ENCODE measurements at places on chromosomes 12 and 14. TPM values are rescaled to one million over a fixed set of nuclear protein-coding genes. Genes with fewer than 3 reads are reported as not detected.

- no peak for DNase-seq
- no peaks in the 10 kb centered on the region for H3K36me3 ChIP-seq
- no peak overlapping the region for H3K27ac ChIP-seq
- no peak overlapping the region for H3K4me3 ChIP-seq
- H3K27me3 ChIP-seq = no peaks in the 10 kb centered on the region
Observed at GRCh38 chr12:96414637-96415036, 14.4 kb upstream of the CDK17 start.

DNA sequence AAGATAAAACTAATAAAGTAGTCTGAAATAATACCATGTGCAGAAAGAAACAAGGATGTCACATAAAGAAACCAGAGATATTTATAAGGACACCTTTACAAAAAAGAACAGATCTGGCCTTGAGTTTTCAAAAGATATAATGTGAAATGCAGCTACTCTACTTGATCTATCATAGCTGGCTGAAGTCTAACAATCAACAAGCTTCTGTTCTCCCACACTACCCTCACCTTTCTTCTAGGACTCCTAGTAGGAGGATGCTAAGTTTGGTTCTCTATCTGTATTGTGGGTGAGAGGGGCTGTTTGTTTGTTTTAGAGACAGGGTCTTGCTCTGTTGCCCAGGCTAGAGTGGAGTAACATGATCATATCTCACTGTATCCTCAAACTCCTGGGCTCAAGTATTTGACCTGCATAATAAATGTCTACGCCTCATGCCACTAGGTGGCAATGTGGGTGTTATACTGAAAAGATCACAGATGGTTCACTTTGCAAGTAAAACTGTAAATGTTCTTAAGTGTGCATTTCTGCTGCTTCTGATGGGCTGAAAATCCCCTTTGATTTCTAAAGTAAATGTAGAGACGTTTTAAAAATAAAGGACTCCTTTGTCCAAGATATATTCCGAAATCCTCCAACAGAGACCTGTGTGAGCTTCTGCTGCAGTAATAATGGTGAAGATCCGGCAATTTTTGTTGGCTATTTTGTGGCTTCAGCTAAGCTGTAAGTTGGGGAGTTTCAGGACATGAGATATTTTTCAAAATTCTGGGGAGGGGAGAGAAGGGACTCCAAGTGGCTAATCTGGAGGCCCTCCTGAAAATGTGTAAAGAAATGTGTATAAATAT is 269.3 kb downstream of the DAD1 start:
- no peak overlapping the region for H3K4me3 ChIP-seq
- H3K4me1 ChIP-seq = no peaks in the 10 kb centered on the region
- H3K27me3 ChIP-seq = no peaks in the 10 kb centered on the region
- DNase-seq = peak; percentile 59
- H3K36me3 ChIP-seq = no peaks in the 10 kb centered on the region
- H3K27ac ChIP-seq = no peak overlapping the region

DNA sequence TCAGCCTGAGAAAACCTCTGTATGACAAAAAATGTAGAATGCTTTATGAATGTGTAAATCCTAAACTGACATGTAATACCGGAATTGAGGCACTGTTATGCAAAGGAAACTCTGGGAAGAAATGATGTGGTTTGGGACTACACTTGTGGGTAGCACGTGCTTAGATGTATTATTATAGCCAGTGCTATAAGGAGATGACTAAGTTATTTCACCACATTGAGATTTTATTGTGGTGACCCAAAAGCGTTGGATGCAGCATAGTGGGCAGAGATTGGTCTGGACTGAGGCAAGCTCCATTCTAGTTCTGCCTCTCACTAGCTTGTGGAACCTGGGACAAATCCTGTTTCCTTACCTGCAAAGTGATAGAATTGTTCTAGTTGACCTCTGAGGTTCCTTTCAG is 172.2 kb downstream of the SNAPC1 start:
- H3K27ac ChIP-seq = no peak overlapping the region
- H3K27me3 ChIP-seq = no peaks in the 10 kb centered on the region
- no peak overlapping the region for H3K4me3 ChIP-seq
- DNase-seq = no peak

The NTS gene
- total RNA-seq = 2.4 TPM

GRCh38 chr12:120369603-120370342 is 809 bp upstream of the MSI1 start:
- peaks cover 6% of the 10 kb centered on the region for H3K4me1 ChIP-seq
- no peaks in the 10 kb centered on the region for H3K27me3 ChIP-seq
- H3K27ac ChIP-seq = no peak overlapping the region
- peak overlapping the region; percentile 100 for H3K4me3 ChIP-seq

The COPZ1 gene
- total RNA-seq = 152 TPM

DNA sequence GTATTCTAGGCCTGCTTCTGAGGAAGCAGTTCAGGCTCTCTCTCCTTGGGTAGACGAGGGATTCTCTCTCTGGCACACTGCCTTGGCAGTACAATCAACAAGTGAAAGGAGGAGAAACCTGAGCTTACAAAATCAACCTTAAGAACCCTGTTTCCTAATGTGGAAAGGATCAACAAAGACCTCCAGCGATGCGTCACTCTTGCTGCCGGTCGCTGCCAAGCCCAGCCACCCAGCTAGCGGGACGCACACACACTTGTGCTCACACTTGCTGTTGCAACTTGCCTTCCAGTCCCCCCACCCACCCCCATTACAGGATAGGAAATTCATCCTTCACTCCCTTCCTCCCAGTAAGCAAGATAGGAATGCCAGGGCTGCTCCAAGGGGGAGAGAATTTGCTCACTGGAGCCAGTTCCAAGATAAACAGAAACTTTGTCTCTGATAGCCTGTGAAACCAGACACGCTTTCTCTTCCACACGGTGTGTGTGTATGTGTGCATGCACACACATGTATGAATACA is 144.3 kb downstream of the BCL11B start:
- no peaks in the 10 kb centered on the region for H3K4me1 ChIP-seq
- H3K27me3 ChIP-seq = no peaks in the 10 kb centered on the region
- no peak overlapping the region for H3K4me3 ChIP-seq
- no peak for DNase-seq
- no peaks in the 10 kb centered on the region for H3K36me3 ChIP-seq

GRCh38 chr12:4227046-4227445 is 46.5 kb upstream of the CCND2 start:
- H3K36me3 ChIP-seq = no peaks in the 10 kb centered on the region
- H3K4me1 ChIP-seq = no peaks in the 10 kb centered on the region
- no peaks in the 10 kb centered on the region for H3K27me3 ChIP-seq
- DNase-seq = no peak
- H3K4me3 ChIP-seq = no peak overlapping the region

DNA sequence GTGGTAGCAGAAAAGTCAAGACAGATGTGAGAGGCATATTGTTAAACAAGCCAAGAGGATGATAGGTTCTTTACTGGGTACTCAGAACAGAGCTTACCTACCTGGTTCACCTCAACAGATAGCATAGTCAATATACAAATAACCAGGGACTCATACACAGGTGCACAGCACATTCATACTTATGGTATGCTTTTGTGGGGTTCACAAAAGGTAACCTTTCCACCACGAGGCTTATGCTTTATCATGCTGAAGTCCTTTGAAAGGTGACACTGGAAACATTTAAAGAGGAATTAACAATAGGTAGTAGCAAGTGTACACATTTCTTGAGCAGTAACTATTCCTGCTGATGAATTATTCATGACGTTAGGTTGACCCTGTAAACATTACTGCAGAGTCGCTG is 42.2 kb upstream of the MBIP start:
- H3K27ac ChIP-seq = no peak overlapping the region
- H3K36me3 ChIP-seq = no peaks in the 10 kb centered on the region
- no peak for DNase-seq
- H3K4me1 ChIP-seq = no peaks in the 10 kb centered on the region

The SMOC1 gene
- total RNA-seq = 10.0 TPM

DNA sequence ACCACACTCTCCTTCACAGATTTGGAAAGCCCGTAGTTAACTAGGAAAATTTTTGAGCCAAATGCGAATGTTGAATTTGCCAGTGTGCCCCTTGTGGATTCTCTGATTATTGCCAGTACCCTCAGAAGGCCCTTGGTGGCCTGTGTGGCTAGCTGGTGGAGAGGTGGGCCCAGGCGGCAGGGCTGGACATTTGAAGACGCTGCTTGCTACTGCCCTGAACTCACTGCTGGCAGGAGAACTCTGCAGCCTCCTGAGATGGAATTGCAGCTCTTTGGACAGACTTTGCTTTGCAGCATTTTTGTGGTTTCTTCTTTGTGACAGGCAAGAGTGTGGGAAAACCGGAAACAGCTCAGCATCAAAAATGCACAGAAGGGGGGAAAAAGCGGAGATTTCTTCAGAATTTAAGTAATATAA is 97.6 kb downstream of the TGFB3 start:
- H3K27ac ChIP-seq = no peak overlapping the region
- DNase-seq = no peak
- H3K4me1 ChIP-seq = peaks cover 6% of the 10 kb centered on the region
- no peak overlapping the region for H3K4me3 ChIP-seq
- no peaks in the 10 kb centered on the region for H3K27me3 ChIP-seq
- H3K36me3 ChIP-seq = no peaks in the 10 kb centered on the region

DNA sequence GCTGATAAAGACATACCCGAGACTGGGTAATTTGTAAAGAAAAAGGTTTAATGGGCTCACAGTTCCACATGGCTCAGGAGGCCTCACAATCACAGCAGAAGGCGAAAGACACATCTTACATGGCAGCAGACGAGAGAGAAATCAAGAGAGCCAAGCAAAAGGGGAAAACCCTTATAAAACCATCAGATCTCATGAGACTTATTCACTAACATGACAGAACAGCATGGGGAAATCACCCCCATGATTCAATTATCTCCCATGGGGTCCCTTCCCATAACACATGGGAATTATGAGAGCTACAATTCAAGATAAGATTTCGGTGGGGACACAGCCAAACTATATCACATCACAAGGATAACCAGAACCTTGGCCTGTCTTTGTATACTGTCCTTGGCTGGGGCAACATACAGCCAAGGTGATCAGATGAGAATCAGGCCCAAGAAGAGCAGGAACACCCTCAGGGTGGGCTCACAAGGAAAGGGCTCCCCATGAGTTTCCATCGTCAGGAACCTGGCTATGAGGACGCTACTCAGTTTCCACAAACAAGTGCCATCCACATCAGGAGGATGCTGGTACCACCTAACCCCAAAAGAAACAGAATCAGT is 152.7 kb downstream of the FOXN3 start:
- H3K4me1 ChIP-seq = peaks cover 26% of the 10 kb centered on the region
- DNase-seq = no peak
- H3K27ac ChIP-seq = no peak overlapping the region
- H3K27me3 ChIP-seq = no peaks in the 10 kb centered on the region
- H3K4me3 ChIP-seq = no peak overlapping the region

The SYNDIG1L gene
- 0.39 TPM for total RNA-seq

DNA sequence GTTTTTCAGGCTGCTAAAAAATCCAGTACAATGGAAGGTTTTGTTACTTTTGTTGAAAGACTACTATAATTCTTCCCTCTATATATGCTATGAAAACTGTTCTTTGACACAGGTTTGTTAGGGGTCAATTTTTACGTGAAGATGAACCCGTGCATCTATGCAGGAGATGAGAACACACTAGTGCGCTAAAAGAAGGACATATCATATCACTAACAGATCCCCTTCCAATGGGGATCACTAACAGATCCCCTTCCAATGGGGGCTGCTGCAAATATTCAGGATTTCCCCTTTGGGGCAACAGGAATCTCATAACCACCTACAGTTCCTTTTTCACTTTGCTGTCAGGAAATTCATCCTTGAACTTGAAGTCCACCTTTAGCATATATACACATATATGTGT is 75.1 kb downstream of the CLMN start:
- no peaks in the 10 kb centered on the region for H3K36me3 ChIP-seq
- H3K4me3 ChIP-seq = no peak overlapping the region
- no peak for DNase-seq
- peaks cover 6% of the 10 kb centered on the region for H3K27me3 ChIP-seq
- H3K27ac ChIP-seq = no peak overlapping the region

DNA sequence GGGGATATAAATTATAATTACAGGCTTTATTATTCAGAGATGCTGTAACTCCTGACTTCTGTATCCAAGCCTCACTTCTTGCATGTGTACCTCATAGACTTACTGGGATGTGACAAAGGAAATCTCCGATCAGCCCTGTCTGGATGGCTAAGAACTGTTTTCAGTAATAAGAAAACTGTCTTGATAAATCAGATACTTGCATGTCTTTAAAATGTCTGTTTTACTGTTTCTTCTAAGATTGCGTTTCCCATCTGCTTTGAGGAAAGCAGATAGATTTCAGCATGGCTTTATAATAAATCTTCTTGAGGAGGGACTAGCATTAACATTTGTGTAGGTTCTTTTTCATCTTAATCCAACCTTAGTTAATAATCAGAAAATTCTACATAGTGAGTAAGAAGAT is 395.9 kb downstream of the EGLN3 start:
- H3K36me3 ChIP-seq = no peaks in the 10 kb centered on the region
- H3K27me3 ChIP-seq = no peaks in the 10 kb centered on the region

DNA sequence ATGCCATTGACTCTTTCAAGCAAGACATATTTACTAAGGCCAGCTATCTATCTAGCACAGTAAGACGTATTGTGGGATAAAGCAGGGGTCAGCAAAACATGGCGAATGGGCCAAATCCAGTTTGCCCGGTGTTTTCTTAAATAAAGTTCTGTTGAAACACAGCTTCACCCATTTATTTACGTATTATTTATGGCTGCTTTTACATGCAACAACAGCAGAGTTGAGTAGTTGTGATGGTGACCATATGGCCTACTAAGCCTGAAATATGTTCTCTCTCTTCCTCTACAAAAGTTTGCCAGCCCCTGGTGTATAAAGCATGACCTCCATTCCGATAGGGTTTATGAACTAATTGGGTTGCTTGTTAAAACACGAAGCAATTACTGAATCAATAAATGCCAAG is 322.1 kb downstream of the CCDC91 start:
- H3K36me3 ChIP-seq = no peaks in the 10 kb centered on the region
- no peak for DNase-seq
- H3K27me3 ChIP-seq = no peaks in the 10 kb centered on the region
- no peaks in the 10 kb centered on the region for H3K4me1 ChIP-seq

DNA sequence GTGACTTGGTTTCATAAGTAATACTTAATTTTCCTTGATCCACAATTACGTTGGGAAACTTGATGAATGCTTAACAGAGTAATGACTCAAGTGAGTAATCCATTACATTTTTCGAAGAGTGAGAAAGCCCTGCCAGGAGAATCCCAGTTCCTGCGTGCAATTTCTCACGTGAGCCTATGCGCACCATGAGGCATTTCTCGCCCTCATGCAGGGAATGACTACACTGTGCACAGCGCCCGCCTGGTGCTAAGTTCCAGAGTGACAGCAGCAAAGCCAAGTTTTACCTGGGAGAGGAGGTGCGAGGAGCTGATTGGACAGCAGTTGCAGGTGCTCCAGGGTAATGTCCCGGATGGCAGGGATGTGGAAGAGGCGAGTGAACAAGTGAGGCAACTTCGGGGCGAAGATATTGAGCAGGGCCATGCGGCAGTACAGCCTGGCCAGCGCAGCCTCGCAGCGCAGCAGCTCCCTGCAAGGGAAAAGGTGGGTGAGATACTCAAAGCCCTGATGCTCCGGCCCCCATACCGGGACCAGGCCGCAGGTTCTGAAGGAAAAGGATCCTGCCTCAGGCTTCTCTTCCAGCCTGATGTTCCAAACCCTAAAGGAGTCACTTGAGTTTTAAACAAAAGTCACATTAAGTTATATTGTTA is 69.4 kb downstream of the TRAFD1 start:
- no peak overlapping the region for H3K27ac ChIP-seq
- no peak overlapping the region for H3K4me3 ChIP-seq
- DNase-seq = no peak
- H3K36me3 ChIP-seq = peaks cover 69% of the 10 kb centered on the region
- peaks cover 12% of the 10 kb centered on the region for H3K4me1 ChIP-seq

GRCh38 chr14:33376510-33376909 is 437.8 kb downstream of the NPAS3 start:
- no peak overlapping the region for H3K4me3 ChIP-seq
- no peak overlapping the region for H3K27ac ChIP-seq
- H3K36me3 ChIP-seq = no peaks in the 10 kb centered on the region
- no peaks in the 10 kb centered on the region for H3K4me1 ChIP-seq
- DNase-seq = no peak
- H3K27me3 ChIP-seq = no peaks in the 10 kb centered on the region

Data from cardiac muscle cell (in vitro differentiated cells and primary cell).